COR-L47 (cell line): ENCODE measurements at places on chromosomes 4 and X.

DNA sequence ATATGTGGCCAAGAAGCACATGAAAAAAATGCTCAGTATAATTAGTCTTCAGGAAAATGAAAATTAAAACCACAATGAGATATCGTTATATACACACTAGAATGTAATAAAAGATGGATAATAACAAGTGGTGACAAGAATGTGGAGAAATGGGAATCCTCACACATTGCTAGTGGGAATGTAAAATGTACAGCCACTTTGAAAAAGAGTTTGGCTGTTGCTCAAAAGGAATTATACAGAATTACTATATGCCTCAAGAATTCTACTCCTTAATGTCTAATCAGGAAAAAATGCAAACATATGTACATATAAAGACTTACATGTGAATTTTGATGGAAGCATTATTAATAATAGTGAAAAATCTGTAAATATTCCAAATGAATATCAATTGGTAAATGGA lies 102.2 kb downstream of the SPCS3 start:
- no peak for DNase-seq

- DNase-seq: no peak
Observed at GRCh38 chrX:150730719-150731118, 37.5 kb downstream of the MTMR1 start.

DNA sequence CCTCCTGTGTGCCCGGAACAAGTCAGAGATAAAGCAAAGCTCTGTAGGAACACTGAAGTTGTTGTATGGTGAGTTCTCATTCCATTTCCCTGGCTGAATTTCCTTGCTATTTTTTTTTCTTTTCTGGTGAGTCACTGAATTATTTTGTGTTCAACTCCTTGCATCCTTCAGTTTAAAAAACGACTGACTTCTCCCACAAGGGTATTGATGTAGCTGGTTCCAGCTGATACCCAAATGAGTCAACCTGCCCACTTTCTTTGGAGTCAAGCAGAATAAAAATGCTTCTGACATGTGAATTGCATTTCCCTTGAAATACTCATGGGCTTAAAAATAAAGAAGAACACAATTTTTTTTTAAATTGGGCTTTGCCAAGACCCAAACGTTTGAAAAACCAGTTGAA lies 85.5 kb downstream of the SHOX start:
- DNase-seq: no peak

GRCh38 chrX:7143076-7143475 lies 4.4 kb upstream of the STS start:
- no peak for DNase-seq

DNA sequence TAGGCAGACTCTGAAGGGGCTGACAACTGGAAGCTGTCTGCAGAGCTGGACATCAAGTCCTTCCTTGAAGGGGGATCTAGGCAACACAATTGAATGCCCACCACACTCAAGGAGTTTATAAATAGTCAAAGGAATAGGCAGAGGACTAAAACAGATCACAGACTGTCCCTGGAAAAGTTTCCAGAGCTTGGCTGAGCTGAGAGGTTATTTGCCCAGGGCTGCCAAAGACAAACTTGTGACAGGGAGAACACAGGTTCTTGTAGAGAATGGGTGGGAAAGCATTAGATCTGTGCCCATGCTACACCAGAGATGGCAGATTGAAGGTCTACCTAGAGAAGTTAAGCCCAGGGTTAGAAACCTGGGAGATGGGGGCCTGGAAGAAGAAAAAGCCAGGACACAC lies 344.6 kb downstream of the MID1IP1 start:
- DNase-seq: no peak

DNA sequence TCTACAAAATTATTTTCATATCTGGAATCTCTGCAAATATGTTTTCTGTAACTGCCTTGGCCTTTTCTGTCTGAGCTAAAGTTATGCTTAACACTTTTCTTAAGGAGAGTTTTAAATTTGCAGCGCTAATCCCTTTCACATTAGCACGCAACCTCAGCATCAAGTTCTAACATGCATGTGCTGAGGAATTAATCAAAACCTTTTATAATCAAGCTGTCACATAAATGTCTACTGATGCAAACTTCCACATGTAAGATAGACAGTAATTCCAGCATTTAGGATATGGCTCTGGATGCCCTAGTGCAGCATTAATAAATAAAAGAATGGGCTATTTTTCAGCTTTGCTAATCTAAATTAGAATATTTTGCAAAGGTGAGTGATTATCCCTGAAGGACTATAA lies 17.5 kb upstream of the NEIL3 start:
- DNase-seq: no peak

- DNase-seq: no peak
Observed at GRCh38 chr4:171588764-171589163, 224.4 kb upstream of the GALNTL6 start.

GRCh38 chrX:1397001-1397400 lies 5.1 kb upstream of the SLC25A6 start:
- no peak for DNase-seq

DNA sequence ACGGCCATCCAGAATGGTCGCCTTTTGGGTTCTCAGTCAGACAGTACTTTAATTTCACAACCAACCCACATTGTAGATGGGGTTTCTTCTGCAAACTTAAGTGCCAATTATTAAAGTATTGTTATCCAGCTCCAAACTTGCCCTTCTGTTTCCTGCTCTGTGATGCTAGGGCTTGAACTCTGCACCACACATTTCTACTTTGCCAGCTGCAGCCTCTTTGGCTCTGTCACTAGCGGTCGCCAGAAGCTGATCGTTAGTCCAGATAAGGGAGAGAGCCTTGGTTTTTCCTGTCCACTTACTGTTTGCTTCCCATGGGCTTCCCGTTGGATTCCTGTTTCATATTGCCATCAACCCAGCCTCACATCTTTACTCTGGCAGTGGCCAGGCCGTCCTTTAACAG lies 196.6 kb downstream of the ASB9 start:
- DNase-seq: no peak

DNA sequence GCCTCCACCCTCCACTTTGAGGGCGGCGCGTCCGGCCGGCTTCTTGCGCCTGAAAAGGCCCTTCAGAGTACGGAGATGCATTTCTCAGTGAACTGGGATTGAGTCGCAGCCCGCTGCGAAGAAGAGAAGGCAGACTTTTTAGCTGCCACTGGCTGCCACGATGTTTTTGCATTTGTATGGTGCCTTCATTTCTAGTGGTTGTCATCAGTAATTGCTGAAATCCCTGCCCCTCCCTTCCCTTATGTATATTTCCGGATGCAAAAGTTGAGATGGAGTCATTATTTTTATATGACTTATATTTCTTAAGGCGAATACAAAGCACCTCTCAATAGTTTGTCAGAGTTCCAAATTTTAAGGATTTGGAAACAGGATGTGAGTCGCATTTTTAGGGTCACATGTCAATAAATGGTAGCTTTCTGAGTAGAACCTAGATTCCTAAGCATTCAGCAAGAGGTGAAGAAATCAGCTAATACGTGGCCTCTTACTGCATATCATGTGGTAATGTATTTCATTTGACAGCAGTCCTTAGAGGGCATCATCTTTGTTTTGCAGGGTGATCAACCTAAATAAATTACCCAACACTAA lies 658 bp downstream of the ATP6AP2 start:
- DNase-seq: no peak

DNA sequence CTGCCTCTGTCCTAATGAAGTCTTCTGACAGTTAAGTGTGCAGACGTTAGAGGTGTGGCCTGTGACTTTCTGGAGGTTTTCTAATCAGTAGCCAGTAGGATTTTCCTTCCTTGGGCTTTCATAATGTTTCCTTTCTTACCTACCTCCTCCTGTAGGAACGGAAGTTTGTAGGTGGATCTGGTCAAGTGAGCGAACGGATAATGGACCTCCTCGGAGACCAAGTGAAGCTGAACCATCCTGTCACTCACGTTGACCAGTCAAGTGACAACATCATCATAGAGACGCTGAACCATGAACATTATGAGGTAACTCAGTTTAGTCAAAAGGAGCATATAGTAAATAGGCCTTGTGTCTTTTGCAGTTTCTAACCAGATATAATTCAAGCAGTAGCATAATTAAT lies 75.0 kb downstream of the MAOA start:
- no peak for DNase-seq

DNA sequence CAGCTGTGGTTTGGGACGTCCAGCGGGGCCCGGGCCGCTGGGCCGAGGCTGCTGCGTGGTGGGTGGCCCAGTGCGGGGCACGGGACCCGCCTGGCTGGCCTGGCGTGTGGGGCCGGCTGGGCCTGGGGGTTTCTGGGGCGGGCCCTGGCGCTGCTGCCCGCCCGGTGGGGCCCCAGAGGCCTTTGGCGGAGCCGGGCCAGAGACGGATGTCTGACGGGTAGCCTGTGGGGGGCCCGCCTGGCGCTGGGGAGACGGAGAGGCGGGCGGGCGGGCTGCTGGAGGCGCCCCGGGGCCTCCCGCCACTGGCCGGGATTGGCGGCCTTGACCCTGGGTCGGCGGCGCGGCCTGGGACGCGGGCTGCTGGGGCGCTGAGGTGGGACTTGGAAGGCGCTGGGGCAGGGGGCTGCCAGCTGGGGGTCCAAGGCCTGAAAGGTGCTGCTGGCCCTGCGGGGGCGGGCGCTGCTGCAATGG lies 8.1 kb upstream of the TIMP1 start:
- no peak for DNase-seq

- peak; percentile 51 for DNase-seq
Observed at GRCh38 chr4:54276641-54277430, 47.7 kb downstream of the PDGFRA start.

- DNase-seq: peak; percentile 79
Observed at GRCh38 chr4:169314906-169315305, 44.1 kb upstream of the SH3RF1 start.

GRCh38 chr4:20391198-20391597 lies 139.5 kb downstream of the SLIT2 start:
- no peak for DNase-seq
